ENCODE measurements at places on chromosomes 13 and 19.
A peak's percentile ranks its signal among the peaks of the same experiment; 100 is the strongest.

- DNase-seq, result no peak
Observed at GRCh38 chr19:44871809-44872208, 19.2 kb upstream of the TOMM40 start.

DNA sequence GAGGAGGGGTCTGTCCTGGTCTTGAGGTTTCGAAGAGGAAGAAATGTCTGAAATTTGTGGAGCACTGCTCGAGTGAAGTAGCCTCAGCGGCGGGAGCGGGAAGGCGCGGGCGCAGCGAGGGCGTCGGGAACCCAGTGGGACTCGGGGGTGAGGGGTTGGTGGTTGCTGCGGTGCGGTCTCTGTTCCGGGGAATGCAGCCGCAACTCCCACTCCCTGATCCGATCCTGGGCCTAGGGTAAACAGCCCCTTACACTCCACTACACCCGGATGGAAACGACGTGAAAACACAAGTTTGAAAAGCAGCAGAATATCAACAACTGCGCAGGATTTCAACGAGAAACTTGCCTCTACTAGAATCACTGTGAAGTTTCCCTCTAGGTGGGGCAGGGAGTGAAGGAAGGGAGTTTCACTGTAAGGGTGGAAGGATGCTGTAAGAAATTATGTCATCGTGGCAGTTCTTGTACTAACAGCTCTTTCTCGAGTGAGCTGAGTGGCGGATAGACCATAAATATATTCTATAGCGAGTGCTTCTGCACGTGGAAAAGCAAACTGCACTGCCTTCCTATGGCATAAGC lies 2.0 kb upstream of the KLF12 start:
- DNase-seq, result no peak

- peak; percentile 70 for DNase-seq
Observed at GRCh38 chr19:19211499-19212420, at the start of gene NCAN. NCAN (plus strand) TSS chr19:19211958; CDS start chr19:19216954, 4,996 bp downstream.

DNA sequence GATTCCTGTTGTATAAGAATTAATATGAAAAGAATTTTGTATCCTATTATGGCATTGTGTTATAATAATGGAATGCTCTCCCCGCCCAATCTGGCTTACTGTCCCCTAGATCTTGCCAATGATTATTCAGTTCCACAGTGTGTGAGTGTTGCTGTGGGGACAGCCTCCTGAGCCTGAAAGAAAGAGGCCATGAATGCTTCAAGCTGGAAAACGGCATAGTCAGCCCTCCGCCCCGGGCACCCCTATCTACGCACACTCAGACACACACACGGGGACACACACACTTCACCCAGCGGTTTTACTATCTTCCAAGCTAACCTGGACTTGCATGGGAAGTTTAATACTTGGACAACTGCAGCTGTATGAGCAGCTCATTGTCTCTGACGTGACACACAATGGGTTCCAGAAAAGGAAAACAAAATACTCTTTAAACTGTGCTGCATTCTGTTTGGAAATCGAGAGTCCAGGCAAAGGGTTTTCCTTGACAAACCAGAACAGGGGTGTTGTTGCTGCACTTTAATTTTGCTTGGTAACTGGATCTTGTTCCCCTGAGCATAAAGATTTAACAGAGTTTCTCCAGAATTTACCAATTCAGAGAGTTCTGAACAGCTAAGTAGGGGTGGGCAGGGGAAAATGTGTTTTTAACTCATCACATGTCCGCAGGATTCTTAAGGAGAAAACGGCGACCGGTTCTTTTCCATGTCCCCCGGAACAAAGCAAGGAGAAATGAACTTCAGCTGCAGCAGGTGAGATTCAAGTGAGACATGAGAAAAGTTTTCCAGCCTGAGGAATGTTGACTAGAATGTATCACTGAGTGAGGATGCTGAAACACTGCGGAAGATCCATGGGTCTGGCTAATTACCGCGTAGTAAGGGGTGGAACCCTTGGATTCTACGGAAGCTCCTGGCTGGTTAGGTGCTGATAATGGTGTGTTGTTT lies 472.9 kb downstream of the FOXO1 start:
- peak; percentile 70 for DNase-seq

- no peak for DNase-seq
Observed at GRCh38 chr19:43638214-43638994, 1.2 kb downstream of the CADM4 start.

GRCh38 chr13:37473035-37473434 lies 125.5 kb downstream of the POSTN start:
- DNase-seq, result no peak

DNA sequence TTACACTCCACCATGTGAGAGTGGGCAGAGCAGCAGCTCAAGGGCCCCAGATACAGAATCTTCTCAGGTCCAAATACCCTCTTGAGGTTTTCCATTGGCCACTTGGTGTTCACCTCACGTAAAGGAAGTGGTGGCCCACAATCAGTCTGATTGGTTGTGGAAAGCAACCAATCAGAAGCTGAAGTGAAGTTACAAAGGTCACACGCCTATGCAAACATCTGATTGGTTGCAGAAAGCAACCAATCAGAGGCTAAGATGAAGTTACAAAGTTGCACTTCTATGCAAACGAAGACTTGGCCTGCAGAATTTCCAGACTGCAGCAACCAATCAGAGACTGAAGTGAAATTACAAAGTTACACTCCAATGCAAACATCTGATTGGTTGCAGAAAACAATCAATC lies 14.3 kb upstream of the TM9SF2 start:
- DNase-seq, result no peak

- no peak for DNase-seq
Observed at GRCh38 chr13:46392967-46393366, 5.9 kb upstream of the RUBCNL start.

GRCh38 chr19:46390866-46391265 lies 22.5 kb downstream of the CCDC8 start:
- no peak for DNase-seq

DNA sequence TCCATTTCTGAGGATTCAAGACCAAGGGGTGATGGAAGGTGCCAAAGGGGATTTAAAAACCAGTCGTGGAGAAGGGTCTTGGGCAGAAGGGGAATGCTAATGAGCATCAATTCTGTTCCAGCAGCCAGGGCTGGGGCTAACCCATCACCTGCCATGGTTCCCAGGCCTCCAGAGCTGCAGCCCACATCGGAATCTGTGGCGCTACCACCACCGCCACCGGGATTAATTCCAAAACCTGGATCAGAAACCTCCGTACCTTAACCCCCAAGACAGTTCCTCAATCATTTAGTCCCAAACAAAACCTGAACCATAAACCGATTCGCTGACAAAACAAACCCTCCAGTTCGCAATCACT lies 583 bp downstream of the ZNF615 start:
- DNase-seq, result peak; percentile 46

DNA sequence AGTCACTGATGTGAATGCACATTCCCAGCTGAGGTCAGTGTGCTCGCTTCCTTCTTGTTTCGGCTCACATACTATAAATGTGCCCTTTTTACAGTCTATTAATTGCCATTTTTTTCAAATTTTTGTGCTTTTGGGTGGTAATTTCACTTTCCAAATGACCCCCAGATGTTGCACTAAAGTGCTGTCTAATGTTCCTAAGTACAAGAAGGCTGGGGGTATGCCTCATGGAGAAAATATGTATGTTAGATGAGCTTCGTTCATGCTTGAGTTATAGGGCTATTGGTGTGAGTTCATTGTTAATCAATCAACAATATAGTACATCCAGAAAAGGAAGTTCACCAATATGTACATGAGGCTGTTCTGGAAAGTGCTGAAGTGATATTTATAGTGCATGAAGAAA lies 84.7 kb downstream of the KL start:
- DNase-seq, result no peak

DNA sequence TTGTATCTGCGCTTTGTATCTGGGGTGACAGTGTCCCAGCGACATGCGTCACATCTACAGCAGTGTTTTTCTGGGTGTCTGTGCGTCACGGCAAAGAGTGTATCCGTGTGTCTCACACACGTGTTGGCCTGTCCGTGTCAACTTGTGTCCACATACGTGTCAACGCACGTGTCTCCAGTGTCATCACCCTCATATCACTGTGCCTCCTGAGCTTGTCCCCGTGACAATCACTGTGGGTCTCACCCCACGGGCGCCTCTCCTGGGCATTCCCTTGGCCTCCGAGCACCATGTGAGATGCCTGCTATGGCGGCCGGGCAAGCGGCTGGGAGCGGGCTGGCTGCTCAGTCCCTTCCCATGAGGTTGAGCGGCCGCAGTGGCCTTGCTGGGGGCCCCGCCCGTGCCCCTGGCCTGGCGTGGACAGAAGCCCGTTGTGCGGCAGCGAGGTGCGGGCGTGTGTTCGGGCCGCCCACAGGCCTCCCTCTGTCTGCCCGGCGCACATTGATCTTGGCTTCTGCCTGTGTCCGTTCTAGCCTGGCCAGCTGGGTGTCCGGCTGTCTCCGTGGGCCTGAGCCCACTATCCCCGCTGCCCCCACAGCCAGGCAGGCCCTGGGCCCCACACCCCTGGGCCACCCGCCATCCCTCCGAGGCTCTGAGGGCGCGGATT lies 6.4 kb downstream of the NFIX start:
- DNase-seq, result peak; percentile 82

DNA sequence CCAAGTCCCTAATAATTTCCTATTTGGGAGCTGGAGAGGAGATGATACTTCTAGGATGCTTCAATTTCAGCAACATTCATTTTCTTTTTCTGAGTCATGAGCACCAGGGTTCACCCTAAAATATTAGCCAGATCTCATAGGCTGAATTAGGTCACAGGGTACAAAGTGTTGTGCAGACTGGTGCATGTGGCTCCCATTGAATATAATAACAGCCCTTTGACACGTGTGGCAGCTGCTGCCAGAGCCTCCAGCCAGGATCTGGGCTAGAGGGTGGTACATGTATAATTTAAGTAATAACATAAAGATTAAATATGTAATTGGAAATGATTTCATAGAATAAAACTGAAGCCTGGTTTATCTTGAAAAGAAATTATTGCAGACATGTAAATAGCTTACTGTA lies 244.9 kb downstream of the ATP8A2 start:
- no peak for DNase-seq

DNA sequence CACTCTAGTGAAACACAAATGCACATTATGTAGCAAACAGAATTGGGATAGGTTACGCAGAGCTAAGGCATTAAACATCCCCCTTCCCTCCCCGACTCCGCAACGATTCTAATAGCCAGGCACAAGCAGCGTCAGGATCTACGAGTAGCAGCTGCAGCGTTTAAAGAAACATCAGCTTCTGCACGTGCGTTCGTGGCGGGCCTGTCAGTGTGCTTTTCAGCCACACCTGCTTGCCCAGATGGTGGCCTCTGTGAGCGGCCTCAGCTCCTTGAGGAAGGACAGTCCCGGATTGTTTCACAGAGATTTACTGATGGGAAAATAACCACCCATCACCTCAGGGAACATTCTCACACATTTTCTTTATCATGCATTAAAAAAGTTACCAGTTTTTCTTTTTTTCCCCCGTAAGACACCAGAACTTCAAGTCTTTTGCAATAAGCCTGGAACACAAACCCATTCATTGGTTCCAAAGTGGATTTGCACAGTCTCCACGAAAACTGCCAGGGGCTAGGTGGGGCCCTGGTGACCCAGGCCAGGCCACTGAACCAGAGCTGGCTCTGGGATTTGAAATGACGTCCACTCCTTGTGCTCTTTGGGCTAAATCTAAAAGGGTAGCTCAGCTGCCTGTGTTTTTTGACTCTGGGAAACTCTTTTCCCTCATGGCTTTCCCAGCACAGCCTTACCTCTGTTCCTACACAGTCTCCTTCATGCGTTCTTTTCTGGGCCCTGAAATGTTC lies 325.5 kb downstream of the KCNRG start:
- no peak for DNase-seq

GRCh38 chr13:46739447-46740098 lies 57.4 kb downstream of the ESD start:
- DNase-seq, result no peak

GRCh38 chr19:33815380-33816340 lies 19.0 kb downstream of the KCTD15 start:
- no peak for DNase-seq

- DNase-seq, result no peak
Observed at GRCh38 chr13:96161141-96161540, 71.2 kb downstream of the HS6ST3 start.

GRCh38 chr13:83503424-83503823 lies 378.9 kb downstream of the SLITRK1 start:
- no peak for DNase-seq

DNA sequence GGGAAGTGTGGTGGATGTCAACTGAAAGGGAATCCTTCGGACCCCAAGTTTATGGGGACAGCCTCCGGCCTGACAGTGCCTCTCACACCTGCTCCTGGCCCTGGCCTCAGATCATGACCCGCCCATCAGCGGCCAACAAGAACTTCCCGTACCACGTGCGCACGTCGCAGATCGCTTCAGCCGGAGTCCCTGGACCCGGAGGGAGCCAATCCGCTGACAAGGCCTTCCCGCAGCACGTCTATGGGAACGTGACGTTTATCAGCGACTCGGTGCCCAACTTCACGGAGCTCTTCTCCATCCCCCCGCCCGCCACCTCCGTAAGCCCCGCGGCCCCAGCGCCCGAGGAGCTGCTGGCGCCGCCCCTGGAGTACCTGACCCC lies 2.0 kb upstream of the MEGF8 start:
- DNase-seq, result no peak

DNA sequence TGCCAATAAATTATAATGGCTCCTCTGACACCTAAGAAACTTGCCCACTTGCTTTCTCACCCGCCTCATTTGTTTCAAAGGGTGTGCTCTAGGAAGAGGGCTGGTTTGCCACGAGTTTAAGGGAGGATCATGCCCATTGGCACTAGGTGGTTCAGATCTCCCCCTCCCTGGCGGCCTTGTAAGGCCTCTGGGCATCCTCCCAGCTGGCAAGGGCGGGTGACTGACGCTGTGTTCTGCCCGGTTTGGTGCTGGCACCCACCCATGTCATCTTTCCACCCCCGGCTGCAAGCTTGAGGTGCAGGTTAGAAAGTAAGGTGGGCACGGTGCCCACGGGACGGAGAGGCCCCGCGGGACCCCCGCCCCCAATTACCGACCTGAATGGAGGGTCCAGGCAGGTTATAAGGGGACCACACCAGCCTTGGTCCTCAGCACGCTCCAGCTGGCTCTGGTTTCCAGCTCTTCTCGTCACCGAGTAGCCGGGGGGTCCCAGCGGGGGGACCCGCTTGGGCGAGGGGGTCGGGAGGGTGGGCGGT lies 90.4 kb downstream of the PTPRS start:
- DNase-seq, result peak; percentile 63

GRCh38 chr19:47427241-47428176 lies 8.2 kb upstream of the MEIS3 start:
- DNase-seq, result peak; percentile 54

DNA sequence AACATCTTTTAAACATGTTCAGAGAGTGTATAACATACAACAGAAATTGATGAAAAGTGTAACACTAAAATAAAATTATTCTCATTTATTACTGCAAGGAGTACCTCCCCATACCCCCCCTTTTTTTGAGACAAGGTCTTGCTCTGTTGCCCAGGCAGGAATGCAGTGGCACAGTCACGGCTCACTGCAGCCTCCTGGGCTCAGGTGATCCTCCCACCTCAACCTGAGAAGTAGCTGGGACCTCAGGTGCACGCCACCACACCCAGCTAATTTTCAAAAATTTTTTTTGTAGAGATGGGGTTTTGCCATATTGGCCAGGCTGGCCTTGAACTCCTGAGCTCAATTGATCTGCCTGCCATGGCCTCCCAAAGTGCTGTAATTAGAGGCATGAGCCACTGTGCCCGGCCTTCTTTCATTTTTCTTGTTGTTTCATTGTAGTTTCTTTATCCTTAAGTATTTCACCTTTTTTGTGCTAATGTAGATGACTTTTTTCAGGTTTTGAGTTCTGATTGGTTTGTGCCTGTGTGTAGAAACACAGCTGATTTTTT lies 28.3 kb downstream of the GATAD2A start:
- DNase-seq, result no peak

GRCh38 chr19:3153286-3154230 lies 17.7 kb downstream of the GNA15 start:
- DNase-seq, result no peak

GRCh38 chr13:82758044-82758443 lies 1124.2 kb downstream of the SLITRK1 start:
- no peak for DNase-seq

- no peak for DNase-seq
Observed at GRCh38 chr19:9622531-9622930, 1.5 kb upstream of the ZNF561 start.
